ENCODE measurements at places on chromosomes 6 and 20.

DNA sequence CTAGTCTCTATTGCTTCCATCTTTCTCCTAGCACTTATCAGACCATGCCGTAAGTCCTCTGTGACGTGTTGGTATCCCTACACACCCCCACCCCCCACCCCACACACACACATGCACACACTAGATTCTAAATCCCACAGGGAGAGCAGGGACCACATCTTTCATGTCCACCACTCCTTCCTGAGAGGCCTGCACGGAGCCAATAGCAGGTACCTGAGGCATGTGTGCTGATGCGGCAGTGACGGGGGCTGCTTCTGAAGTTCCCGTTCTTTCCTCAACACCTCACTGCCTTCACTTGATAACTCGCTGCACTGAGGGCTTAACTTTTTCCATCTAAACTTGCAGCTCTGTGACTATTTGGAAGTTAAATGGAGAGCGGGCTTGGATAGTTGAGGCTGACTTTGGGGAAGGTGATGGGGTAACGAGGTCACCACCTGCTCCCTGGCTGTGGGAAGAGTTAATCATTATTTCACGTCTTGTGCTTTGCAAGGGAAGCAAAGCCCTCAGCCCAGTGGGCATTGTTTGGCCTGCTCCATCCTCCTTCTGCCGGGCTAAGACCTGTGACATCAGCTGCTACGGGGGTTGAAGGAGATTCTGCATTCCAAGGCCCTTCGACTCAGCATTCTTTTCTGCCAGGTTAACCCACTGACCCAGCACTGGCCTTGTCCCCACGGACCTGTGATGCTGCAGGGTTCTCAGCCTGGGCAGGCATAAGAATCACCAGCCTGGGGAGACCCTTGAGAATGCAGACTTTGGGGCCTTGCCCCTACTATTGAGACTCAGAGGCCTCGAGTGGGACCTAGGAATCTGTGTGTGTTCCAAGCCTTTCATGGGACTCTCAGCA, 187.8 kb downstream of the ANKRD60 start:
- no peak for DNase-seq

DNA sequence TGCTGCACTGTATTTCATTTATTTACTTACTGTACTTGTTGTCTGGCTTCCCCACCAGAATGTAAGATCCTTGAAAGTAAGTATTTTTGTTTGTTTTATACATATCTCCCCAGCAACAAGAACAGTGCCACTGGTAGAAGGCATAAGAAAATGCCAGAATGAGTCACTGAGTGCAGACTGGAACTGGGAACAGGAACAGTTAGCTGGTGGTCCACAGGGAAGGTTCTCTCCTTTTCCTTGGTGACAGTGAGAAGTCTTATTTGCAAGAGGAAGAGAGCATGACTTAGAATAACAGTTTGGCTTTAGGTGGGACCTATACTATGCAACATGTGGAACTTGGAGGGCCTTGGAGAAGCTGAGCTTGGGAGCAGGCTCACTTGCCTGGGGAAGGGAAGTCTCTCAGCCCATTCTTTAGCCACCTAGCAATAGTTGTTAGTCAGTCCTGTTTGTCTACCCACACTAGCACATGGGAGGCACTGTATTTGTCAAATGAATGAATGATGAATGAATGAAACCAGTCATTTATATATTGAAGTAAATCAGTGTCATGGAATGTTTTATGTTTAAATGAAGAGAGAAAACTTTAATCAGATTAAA, 203.5 kb downstream of the KCNQ5 start:
- no peak for DNase-seq

- DNase-seq = no peak
Observed at GRCh38 chr6:66664112-66664511, 957.1 kb upstream of the EYS start.

GRCh38 chr6:36827261-36828079, 11.8 kb downstream of the CPNE5 start:
- DNase-seq = no peak

DNA sequence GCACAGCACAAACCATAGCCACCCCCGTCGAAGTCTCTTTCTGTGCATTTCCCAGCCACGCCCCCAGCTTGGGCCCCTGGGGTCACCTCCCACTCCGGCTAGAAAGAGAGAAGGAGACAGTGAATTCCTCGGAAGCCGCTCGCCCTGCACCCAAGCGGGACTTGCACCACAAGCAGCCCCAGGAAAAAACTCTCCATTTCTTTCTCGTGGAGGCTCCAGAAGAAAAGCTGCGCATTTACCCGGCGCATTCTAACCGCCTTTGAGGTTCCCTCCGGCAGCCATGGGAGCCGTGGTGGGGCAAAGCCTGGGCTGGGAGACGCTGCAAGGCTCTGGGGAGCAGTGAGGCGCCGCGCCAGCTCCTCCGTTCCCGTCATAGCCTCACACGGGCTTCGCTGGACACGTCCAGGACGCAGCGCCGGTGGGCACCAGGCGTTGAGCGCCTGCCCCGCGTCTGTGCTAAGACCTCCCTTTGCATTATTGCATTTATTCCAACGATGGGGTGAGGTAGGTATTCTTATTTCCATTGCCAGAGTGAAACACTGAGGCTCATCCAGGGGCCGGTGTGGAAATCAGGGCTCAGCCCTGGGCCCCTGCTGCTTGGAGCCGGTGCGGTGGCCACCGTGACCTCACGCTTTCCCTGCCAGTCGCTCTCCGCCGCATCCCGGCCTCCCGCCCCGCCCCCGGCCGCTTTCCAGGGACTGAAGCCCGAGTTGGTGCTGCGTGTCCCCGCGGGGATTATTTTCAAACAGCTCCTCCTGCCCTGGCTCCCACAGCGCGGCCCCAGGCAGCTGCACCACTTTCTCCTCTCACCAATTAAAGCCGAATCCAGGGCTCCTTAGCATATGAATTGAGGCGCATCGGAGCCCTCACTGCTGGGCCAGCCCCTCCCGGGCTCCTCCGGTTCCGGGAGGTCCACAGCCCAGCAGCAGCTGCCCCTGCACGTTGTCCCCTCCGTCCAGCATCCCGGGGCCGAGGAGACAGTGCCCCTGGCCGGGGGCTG, 148.3 kb upstream of the AFDN start:
- DNase-seq = peak; percentile 77

GRCh38 chr6:130526466-130526865, 160.6 kb downstream of the TMEM200A start:
- no peak for DNase-seq

DNA sequence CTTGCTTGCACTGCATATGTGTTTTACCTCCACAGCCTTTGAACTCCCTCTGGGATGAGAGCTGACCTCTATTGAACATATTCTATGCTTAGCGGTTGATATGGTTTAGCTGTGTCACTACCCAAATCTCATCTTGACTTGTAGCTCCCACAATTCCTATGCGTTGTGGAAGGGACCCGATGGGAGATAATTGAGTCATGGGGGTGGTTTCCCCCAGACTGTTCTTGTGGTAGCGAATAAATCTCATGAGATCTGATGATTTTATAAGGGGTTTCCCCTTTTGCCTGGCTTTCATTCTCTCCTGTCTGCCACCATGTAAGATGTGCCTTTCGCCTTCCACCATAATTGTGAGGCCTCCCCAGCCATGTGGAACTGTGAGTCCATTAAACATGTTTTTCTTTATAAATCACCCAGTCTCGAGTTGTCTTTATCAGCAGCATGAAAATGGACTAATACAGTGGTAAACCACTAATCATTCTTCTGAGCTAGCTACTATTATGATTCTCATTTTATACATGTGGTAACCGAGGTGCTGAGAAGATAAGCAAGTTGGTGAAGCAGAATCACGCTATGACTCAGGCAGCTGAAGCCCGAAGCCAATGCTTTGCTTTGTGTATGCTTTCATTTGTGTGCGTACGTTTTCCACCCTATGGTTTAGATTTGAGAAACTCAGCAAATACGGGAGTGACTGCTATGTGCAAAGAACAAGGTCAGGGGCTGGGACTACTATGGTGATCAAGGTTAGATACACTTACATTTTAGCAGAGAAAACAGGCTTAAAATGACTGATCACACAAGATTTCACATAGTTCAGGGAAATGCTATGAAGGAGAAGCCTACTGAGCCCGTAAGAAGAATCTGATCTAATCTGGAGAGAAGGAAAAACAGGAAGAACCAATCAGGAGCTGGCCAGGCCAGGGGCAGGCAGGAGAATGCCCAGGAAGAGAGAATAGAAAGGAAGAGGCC, 363.5 kb downstream of the ESR1 start:
- no peak for DNase-seq

GRCh38 chr6:37994223-37994622, 174.7 kb downstream of the ZFAND3 start:
- no peak for DNase-seq

DNA sequence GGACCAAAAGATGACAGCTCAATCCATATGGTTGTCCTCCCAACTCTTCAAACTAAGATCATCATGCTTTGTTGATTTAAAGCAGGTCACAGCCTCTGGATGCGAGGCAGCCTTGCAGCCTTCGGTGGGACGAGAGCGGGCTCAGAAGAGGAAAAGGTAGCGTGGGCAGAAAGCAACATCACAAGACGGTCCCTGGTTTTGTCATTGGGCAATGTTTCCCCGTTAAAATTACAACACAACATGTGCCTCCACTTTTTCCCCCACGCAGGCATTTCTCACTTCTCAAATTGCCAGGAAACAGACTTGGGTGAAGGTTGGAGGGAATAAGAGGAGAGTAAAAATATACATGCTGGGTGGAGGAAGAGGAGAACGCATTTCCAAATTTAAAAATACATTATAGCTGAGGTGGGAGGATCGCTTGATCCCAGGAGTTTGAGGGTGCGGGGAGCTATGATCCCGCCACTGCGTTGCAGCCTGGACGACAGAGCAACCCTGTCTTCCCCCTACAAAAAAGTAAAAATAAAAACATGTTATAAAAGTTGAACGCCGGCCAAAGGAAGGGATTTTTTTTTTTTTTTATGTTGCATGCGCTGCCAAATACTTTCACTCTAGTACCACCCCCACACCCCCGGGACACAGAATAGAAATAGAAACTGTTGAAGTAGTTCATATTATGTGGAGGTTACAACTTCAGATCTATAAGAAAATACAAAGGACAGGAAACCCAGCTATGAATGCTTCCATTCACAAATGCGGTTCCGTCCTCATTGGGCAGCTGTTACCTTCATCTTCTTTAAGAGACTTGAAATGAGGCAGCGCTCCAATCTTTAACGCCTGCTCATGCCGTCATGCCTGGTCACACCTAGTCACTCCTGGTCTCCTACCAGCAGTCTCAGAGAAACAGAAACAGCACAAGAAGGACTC, 13.9 kb upstream of the NAA20 start:
- DNase-seq = no peak

- DNase-seq = no peak
Observed at GRCh38 chr6:20352346-20352745, 49.3 kb upstream of the E2F3 start.

DNA sequence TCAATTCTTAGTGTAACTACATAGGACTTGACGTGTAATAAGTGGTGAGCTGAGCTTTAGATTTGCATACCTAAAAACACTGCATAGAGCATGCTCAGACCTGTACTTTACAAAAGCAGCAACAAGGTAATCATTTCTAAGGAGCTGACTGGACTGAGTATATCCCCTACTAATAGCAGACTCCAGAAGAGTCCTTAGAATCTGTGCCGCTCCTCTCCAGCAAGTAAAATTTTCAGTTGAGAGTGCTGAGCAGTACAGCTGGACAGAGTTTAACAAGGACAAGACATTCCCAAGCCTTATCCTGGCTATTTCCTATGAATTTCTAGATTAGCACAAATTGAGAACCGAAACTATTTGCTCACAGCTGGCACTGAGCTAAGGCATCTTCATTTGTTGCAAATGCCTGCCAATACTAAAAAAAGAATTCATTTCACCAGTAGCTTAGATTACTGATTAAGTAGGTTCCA, 26.1 kb upstream of the KLHL31 start:
- DNase-seq = no peak

DNA sequence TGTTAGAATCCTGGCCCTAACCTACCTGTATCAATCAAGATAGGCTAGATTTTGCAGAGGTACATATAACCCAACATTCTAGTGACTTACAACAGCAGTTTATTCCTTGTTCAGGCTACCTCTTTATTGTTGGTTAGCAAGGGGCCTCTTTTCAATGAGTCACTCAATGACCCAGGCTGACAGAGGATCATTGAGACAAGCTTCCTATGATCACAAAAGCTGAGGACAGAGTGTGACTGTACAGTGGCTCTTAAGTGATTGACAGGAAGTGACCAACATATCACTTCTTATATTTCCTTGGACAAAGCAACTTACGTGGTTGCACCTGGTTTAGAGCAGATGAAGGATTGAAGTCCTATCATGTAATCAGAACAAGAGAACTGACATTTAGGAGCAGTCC, 740.9 kb downstream of the FRK start:
- no peak for DNase-seq

DNA sequence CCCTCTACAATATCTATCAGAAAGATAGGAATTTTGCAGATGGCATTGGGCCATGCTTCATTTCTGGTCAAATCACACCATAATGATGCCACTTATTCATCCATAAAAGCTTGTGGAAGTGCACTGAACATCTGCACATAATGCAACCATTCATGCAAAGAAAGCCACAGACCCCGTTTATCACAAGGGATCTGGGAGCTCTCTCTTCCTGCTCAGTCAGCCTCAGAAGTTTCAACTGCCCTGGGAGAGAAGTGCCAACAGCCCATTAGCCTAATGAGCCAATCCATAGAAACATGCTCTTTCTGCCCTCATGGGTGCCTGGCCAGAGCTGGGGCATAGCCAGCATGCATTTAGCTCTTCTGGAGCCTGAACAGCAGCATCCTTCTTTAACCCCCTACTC, 85.8 kb downstream of the SLC35F1 start:
- DNase-seq = no peak

GRCh38 chr20:21569586-21569985, 55.7 kb upstream of the NKX2-2 start:
- DNase-seq = no peak

- no peak for DNase-seq
Observed at GRCh38 chr6:17207281-17207680, 73.9 kb upstream of the RBM24 start.

DNA sequence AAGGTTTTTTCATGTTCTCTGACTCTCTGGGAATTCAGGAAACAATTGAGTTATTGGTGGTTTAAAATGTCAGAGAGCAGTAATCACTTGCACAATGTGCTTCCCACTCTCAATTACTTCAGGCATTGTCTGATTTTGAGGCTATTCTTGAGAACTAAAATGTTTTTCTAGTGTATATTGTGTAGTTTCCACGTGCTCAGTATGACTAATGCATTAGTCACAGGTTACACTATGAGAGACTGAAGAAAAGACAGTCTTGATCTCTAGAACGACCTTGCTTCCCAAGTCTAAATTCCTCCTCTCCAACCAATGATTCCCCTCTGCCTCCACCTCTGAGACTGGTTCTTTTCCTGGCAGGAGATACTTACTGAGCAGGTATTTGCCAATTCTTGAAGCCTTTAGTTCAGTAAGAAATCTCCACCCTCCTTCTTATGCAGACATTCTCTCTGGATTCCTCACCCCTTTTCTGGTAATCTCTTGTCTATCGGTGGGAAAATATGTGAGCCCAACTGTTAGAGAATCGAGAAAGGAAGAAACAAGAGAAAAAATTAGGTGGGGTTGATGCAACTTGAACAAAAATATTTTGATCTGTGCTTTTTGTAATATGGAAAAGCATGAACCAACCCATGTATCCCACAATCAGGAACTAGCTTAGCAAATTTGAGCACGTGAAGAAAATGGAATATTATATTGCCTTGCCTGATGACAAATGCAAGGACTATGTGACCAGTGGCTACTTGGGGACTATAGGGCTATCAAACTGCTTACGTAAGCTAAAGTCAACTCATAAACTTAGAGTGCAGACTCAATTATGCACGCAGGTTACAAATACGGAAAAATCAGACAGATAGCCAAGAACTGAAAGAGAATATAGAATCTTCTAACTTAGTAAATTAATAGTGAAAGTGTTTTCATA, 61.1 kb upstream of the SLC22A16 start:
- DNase-seq = no peak

GRCh38 chr6:4093288-4093687, 14.4 kb upstream of the FAM217A start:
- DNase-seq = no peak

GRCh38 chr6:30483677-30484279, 5.5 kb upstream of the HLA-E start:
- DNase-seq = peak; percentile 65
